ENCODE measurements at places on chromosomes 11 and 22.

DNA sequence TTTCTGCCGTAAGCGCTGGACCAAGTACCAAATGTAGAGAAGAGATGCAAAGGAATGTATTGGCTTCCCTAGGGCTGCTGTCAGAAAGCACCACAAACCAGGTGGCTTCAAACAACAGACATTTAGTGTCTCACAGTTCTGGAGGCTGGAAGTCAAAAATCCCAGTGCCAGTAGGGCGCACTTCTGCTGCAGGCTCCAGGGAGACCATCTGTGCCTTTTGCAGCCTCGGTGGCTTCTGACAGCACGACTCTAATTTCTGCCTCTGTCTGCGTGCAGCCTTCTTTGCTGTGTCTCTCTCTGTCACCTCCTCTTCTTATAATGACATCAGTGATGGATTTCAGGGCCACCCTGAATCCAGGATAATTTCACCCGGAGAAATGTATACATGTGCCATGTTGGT lies 2.8 kb downstream of the APOL6 start:
- no peak for DNase-seq

- DNase-seq: no peak
These were observed 1.5 kb downstream of the MS4A8 start for GRCh38 chr11:60700689-60701468.

DNA sequence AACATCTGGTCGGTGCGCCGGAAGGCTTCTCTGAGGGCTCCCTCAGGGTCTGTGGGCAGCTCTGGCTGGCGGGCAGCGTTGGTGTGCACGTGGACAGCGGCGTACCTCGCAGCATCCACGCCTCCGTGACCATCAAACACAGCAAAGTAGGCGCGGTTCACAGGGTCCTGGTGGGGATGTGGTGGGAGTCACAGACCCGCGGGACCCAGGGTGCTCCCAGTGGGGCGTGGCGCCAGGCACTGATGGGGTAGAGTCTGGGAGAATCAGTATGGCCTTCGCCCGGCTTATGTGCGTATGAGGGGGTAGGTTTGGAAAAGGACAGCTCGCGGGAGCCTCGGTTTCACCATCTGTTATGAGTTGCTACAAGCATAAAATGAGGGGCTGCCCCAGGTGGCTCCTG lies 19.2 kb downstream of the PPM1F start:
- DNase-seq: no peak

GRCh38 chr11:20337526-20338154 lies 25.9 kb upstream of the HTATIP2 start:
- peak; percentile 33 for DNase-seq

DNA sequence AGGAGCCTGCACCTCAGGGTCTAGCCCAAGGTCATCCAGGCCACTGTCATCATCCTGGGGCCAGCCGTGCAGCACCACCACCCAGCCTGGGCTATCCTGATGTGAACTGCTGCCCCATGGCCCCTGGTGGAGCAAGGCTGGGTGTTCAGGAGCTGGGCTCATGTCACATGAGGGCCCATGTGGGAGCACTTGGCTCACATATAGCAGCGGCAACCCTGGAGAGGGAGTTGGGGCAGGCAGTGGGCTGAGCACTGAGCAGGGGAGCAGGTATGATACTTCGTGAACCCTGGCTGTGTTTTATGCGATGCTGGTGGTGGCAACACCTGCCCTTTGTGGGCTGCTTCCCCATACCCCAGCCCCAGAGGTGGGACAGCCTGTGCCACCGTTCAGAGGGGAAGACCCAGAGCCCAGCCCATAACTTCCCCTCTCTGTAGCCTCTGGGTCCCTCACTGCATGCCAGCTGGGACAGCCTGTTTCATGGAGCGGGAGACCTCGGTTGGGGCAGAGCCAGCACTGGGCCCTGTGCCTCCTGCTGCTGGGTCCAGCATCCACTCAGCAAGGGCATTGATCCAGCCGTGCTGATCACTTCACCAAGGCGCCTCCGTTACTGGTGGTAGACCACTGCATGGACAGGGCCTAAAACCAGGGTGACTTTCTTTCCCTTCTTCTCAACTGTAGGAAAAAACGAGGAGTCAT lies 62.5 kb upstream of the SUSD2 start:
- no peak for DNase-seq

GRCh38 chr11:73374151-73374550 lies 2.0 kb upstream of the RELT start:
- DNase-seq: peak; percentile 43

- peak; percentile 29 for DNase-seq
These were observed 6.5 kb downstream of the METTL15 start for GRCh38 chr11:28114731-28115130.

DNA sequence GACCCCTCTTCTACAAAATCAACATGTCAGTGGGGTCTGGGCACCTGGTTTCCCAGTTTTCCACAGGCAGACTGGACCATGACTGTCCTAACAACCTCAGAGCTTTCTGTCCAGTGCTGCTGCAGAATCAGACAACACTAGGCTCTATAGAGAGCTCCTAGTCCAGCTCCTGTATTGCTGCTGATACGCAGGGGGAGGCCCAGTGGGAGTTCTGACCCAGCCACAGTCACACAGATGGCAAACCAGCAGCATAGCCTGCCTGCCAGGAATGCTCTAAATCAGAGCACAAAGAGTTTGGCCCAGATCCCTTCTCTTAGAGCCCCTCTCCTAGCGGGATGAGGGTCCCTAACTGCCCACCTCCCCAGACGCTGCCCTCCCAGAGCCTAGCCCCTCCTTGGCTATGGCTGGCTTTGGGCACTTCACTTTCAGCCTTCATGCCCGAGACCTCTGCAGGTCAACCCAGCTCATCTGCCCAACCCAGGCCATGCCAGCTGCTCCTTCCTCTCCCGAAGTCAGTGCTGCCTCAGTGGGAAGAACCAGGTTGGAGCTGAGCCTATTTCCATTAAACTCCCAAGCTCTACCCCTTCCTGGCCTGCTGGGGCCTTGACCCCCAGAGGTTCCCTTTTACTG lies 15.8 kb upstream of the SLCO2B1 start:
- DNase-seq: no peak

DNA sequence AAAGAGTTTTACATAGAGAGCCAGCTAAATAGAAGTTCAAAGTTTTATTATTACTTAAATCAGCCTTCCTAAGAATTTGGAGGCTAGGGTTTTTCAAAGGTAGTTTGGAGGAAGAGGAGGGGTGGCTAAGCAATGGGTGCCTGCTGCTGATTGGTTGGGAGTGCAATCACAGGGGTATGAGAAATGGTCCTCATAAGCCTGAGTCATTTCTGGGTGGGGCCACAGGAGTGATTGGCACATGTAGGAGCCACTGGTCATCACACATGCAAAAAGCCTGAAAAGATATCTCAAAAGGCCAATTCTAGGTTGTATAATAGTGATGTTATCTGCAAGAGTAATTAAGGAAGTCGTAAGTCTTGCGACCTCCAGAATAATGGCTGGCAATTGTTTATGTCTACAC lies 12.9 kb downstream of the OR51L1 start:
- peak; percentile 2 for DNase-seq

DNA sequence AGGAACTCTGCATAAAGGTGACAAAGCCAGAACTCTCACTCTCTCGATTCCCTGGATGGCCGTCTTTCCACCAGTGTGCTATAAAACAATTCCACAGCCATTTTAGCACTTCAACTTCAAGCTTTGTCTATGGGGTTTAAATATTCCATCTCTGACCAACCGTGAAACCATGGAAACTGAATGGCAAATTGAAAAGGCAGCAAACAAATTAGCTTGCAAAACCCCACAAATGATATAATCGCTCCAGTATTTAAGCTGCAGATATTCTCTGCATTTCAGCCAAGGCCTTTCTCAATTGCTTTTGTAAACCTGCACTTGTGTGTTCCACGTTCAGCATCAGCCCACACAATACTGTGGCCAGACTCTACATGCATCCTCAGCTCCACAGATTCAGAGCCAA lies 131.7 kb upstream of the ISX start:
- DNase-seq: no peak

GRCh38 chr11:64044730-64045393 lies 9.1 kb downstream of the FLRT1 start:
- DNase-seq: no peak

DNA sequence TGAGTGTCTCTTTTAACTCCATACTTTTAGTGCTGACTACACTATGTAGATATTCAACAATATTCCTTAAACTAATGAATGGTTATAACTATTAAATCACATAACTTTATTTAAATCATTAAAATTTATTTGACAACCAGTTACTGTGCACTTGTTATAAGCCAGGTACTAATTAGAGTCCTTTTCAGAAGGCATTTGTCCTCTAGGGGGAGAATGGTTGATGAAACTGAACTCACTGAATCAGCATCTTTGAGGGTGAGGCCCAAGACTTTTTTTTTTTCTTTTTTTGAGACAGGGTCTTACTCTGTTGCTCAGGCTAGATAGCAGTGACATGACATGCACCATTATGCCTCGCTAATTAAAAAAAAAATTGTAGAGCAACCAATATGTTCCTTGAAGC lies 515.6 kb upstream of the CCDC90B start:
- DNase-seq: no peak

- DNase-seq: no peak
These were observed 54.1 kb upstream of the LINC01488 start for GRCh38 chr11:69427337-69427736.

GRCh38 chr11:13104619-13105236 lies 95.6 kb downstream of the RASSF10 start:
- no peak for DNase-seq

DNA sequence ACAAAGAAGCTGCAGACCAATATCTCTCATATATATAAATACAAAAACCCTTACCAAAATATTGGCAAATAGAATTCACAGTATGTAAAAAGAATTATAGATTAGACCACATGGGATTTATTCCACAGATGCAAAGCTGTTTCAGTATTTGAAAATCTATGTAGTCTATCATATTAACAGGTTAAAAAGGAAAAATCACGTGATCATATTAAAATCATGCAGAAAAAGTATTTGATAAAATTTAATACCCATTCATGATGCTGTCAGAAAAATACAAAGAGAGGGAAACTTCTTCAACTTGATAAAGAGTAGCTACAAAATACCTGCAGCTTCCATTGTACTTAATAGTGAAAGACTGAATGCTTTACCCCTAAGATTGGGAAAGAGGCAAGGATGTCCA lies 67.2 kb upstream of the CD44 start:
- no peak for DNase-seq

GRCh38 chr22:41762980-41763779 lies 37.3 kb upstream of the CCDC134 start:
- DNase-seq: no peak

DNA sequence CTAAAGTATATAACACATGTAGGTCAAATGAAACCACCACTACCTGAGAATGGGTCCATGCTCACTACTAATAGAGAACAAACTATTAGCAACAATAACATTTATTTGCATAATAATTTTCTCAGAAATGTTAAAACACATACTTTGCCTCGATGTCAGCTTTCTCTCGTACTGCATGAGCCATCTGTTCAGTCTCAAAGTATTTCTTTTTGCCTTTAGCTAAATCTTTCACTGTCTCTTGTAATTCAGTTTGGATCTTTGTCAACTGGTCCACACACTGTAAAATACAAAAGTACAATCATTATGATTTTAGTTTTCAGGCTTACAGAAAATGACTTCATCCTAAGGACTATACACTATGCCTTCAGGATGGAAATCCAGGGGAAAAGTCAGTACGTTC lies 153.3 kb downstream of the FCHSD2 start:
- no peak for DNase-seq

- DNase-seq: no peak
These were observed 27.9 kb upstream of the KRTAP5-7 start for GRCh38 chr11:71499125-71499524.

- peak; percentile 6 for DNase-seq
These were observed 34.3 kb downstream of the ZNF202 start for GRCh38 chr11:123707206-123707605.

GRCh38 chr11:86140334-86140990 lies 71.6 kb upstream of the PICALM start:
- DNase-seq: no peak

DNA sequence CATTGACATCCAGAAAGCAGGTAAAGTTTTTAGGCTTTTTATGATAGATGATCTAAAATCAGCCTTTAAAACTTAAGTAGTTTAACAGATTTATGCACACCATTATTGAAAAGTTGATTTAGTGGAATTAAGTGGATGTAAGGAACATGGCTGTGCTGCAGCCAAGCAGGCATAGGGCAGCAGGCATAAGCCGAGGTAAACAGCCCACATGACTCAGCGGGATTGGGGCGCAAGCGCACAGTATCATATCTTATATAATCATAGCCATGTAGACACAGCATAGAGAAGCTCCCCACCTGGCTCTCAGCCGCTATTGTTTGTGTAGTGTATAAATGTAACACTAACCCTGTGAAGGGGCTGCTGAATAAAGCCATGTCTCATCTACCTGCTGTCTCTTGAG lies 157.5 kb downstream of the WNT11 start:
- no peak for DNase-seq

- no peak for DNase-seq
These were observed 1.3 kb upstream of the SYT13 start for GRCh38 chr11:45287316-45287903.

GRCh38 chr22:47249370-47249928 lies 487.0 kb downstream of the TBC1D22A start:
- DNase-seq: no peak
